ENCODE measurements at places on chromosomes 1 and 21. TPM values are rescaled to one million over a fixed set of nuclear protein-coding genes. Genes with fewer than 3 reads are reported as not detected.

The SSX2IP gene
- 6.6 TPM for total RNA-seq

The C1orf115 gene
- 2.4 TPM for total RNA-seq

The LAD1 gene
- not detected for total RNA-seq

The AMY1C gene
- total RNA-seq: not detected

The KLF17 gene
- under 0.01 TPM for total RNA-seq

The RIPK4 gene
- not detected for total RNA-seq

The FOXD3 gene
- not detected for total RNA-seq

The FMN2 gene
- total RNA-seq: 5.4 TPM

The CCDC30 gene
- 0.66 TPM for total RNA-seq

The DNAJC16 gene
- 23.4 TPM for total RNA-seq

The C1QC gene
- total RNA-seq: 1.0 TPM

The AIRE gene
- not detected for total RNA-seq

The PPP2R5A gene
- 24.8 TPM for total RNA-seq

The APOBEC4 gene
- under 0.01 TPM for total RNA-seq

The MIA3 gene
- 86.7 TPM for total RNA-seq

The OPTC gene
- total RNA-seq: not detected

The ALX3 gene
- not detected for total RNA-seq

The RNU1-3 gene
- total RNA-seq: under 0.01 TPM

The MATN1 gene
- total RNA-seq: under 0.01 TPM

The ITGB2 gene
- total RNA-seq: 0.14 TPM

The CRYBG2 gene
- under 0.01 TPM for total RNA-seq

The TMCO1 gene
- total RNA-seq: 97.2 TPM

The DMBX1 gene
- total RNA-seq: not detected

The GBP4 gene
- 2.0 TPM for total RNA-seq

The EFCAB14 gene
- total RNA-seq: 59.6 TPM

The PCNT gene
- total RNA-seq: 35.5 TPM

The STIL gene
- total RNA-seq: 3.9 TPM

The PTGFR gene
- total RNA-seq: 4.6 TPM

The PDPN gene
- total RNA-seq: 20.3 TPM

The NBPF20 gene
- total RNA-seq: 1.8 TPM

The SPRR5 gene
- not detected for total RNA-seq

The SLFNL1 gene
- 0.44 TPM for total RNA-seq

The S100A16 gene
- total RNA-seq: 83.8 TPM

The TTLL7 gene
- total RNA-seq: 15.9 TPM

The FAM167B gene
- total RNA-seq: 0.88 TPM

The USF1 gene
- 51.0 TPM for total RNA-seq

The OR2L13 gene
- not detected for total RNA-seq

The OR2T12 gene
- total RNA-seq: not detected

The TMEM61 gene
- not detected for total RNA-seq

The LRRC71 gene
- total RNA-seq: 0.14 TPM

The CROCC gene
- total RNA-seq: 35.4 TPM

All from placental pericyte (primary cell).